Activated gamma-delta T cell (primary cell): ENCODE measurements at places on chromosomes 3 and 15.

GRCh38 chr3:77342688-77343087 lies 302.8 kb downstream of the ROBO2 start:
- DNase-seq, result no peak

- DNase-seq, result no peak
These were observed 10.6 kb downstream of the CHCHD4 start for GRCh38 chr3:14113965-14114635.

GRCh38 chr15:50907601-50908208 lies 778 bp upstream of the AP4E1 start:
- no peak for DNase-seq

- DNase-seq, result no peak
These were observed 8.4 kb upstream of the LRRFIP2 start for GRCh38 chr3:37182816-37183215.

- DNase-seq, result no peak
These were observed 429.3 kb downstream of the GRM7 start for GRCh38 chr3:7290077-7290825.

GRCh38 chr15:68427366-68427765 lies 4.6 kb downstream of the ITGA11 start:
- DNase-seq, result no peak

DNA sequence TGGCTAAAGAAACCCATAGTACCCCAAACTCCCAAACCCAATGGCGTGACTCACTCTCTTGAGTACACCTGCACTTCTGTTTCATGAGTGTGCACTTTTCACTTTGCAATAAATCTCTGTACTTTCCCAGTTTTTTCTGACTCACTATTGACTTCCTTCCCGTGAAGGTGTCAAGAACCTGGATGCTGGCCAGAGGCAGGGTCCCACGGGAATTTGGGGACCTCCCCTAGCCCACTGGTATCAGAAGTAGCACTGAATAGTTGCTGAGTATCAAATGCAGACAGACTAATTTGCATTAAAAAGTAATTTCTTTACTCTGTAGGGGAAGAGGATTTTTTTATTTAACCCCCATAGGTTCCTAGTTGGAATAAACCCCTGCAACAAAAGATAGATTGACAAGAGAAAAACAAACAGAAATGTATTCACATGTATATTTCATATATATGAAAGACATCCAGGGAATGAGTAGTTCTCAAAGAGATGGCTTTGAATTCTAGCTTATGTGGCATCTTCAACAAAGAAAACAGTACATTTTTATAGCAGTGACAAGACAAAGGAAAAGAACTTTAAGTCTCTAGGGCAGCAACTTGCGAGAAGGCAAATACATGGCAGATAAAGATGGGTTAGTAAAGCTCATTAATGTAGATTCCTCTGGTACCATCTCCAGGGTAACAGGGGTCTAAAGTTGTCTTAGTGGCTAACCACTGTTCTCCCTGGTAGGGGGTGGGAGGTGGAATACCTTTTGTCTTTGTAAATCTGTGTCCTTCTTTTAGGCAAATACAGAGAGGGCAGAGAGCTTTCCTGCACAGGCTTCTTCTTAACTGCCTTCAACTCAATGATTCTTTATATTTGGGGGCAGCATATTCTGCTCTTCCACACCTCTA lies 385.5 kb upstream of the PDZRN3 start:
- DNase-seq, result no peak

- no peak for DNase-seq
These were observed 11.8 kb upstream of the HRG start for GRCh38 chr3:186653984-186654383.

DNA sequence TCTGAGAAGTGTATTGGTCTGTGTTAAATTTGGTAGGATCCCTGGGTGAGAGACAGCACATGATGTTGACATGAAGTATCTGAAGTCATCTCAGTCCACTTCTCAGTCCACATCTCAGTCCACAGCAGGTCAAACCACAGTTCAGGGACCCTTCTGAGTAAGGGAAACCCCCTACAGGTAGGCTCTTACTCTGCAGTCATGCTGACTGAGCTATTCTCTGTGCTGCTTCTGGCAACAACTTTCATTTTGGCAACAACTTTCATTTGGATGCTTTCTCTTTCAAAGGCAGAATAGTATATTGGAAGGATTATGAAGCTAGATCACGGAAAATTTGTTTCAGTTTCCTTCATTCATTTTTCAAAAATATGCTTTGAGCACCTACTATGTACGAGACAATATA lies 178.2 kb upstream of the GOLIM4 start:
- DNase-seq, result no peak

- DNase-seq, result peak; percentile 94
These were observed at the start of gene TSC22D2 for GRCh38 chr3:150408221-150409124. Gene TSC22D2, plus strand, starts transcription at chr3:150408298. Its CDS starts 1,053 bp downstream, at chr3:150409351.

DNA sequence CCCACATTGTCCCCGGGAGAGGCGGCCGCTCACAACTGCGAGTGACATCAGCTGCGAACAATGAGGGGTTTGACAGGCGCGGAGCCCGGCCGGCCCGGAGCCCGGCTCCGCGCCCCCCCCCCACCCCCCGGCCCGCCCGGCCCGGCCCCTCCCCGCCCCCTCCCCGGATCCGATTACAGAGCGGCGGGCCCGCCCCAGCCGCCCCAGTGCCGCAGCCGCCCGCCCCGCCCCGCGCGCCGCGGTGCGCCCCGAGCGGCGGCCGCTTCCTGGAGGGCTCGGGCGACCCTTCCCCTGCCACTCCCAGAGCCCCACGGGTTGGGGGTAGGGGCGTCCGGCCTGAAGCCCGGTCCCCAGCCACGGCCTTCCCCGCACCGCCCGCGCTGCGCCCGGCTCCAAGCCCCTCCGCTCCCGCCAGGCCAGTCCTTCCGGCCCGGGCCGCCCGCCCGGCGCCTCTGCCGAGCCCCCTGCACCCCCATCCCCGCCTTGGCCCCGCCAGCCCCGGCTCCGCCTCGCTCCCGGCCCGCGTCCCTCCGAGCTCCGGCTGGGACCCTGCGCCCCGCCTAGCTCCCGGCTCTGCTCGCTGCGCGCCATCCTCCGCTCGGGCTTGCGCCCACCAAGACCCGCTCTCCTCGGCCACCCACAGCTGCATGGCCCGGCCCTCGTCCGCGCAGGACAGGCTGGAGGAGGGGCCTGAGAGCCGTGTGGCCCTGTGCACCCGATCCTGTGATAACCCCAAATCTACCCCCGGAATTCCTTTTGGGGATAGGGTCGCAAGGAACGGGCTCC lies at the start of gene PCBP4:
Gene PCBP4 (minus strand): TSS at position 71 of the 786 bp plus-strand sequence. CDS start 6,214 bp downstream, outside the sequence.
- peak; percentile 47 for DNase-seq

- no peak for DNase-seq
These were observed 8.3 kb downstream of the SLC9A9 start for GRCh38 chr3:143839980-143840379.

DNA sequence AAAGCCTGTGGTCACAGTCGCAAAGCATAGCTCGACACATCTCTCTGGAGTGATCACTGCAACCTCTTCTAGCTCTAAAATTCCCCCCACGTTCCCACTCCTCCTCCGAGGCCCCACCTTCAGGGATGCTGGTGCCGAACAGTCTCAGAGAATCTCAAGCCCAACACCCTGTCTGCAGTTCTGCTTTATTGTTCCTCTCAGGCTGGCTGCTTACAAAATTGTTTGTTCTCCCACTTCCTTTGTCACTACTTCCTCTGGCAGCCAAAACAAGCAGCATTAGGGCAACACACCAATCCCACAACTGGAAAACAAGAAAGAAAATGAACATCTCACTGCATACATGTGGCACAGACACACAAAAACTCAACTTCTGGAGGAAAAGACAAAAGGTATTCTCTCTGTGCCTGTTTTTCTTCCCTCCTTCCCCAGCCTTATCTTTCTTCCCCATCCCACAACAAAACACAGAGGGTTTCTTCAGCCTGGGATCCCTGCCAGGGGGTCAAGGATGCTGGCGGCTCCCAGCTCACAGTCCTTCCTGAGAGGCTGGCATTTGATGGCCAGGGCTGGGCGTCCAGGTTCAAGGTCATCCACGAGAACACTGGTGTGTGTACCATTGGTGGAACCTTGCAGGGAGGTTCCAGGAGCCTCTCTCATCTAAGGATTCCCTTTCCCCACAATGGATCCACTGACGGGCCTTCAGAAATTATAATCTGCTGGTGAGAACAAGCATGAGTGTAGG lies 108.4 kb downstream of the TMCO5A start:
- no peak for DNase-seq

DNA sequence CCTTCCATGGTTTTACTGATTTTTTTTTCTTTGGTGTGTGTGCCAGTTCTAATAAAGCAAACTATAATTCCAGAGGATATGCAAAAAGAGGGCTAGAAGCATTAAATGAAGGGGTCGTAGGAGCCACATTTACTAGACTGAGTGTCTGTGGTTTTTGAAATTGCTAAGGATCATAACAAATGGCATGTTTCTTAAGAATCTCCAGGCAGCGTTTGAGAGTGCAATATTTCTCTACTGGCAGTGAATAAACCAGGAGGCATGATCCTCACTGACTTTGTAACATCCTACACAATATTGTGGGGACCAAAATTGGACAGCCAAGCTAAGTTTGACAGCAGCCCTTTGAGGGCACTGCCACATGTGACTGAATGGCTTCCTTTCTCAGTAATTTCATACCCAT lies 115.9 kb upstream of the CCNL1 start:
- DNase-seq, result no peak

DNA sequence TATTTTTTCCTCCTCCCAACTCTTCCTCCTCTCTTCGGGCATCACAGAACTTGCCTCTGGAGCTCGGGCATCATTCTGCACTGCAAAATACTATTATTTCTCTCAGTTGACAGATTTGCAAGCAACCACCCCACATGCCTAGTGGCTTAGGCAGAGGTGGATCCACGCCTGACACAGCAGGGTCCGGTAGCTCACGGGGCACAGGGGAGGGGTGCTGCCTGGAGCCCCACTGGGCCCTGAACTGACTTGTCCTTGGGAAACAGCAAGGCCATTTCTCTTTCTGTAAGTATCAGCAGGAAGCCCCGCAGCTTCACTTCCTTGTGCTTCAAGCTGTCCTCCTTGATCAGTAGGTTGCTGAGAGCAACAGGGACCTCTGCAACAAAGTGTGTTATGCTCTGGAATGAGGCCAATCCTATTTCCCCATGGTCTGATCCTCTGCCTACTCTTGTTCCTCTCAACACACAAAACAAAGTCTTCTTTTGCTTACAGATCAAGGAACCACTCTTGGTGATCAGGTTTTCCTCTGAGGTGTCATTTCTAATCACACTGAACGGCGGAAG lies 69.1 kb downstream of the FAM174B start:
- no peak for DNase-seq

DNA sequence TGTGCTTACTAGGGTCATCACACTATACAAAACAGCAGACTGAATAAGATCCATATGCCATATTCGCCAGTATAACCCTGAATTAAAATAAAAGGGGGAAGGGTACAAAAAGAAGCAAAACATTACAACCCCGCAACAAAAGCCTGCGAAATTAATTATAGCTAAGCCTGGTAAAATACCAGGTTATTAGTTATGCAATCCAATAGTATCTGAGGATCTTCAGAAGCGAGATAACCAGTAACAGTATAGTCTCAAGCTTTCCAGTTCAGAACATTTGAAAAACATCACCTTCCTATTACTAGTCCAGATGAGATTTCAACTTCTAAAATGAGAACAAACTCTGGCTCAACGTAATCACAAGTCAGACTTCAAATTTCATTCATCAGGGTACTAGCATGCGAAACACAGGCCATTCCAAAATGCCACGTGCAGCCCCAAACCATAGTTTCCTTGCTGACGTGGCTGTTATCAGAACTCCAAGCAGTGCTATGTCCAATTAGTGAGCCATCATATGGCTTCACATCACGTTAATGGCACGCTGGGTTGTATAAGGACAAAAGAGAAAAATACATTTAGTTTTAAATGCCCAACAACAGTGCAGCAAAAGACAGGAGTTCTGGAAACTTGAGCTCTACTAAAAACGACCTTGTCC lies 1.1 kb downstream of the SSR3 start:
- DNase-seq, result no peak

GRCh38 chr3:158671821-158672214 lies 630 bp downstream of the LXN start:
- no peak for DNase-seq

GRCh38 chr3:78647726-78648125 lies 1120.1 kb downstream of the ROBO1 start:
- no peak for DNase-seq

- DNase-seq, result no peak
These were observed 20.9 kb downstream of the ACAD11 start for GRCh38 chr3:132638706-132639105.

- DNase-seq, result no peak
These were observed 163.8 kb downstream of the EBLN2 start for GRCh38 chr3:73225146-73225855.

DNA sequence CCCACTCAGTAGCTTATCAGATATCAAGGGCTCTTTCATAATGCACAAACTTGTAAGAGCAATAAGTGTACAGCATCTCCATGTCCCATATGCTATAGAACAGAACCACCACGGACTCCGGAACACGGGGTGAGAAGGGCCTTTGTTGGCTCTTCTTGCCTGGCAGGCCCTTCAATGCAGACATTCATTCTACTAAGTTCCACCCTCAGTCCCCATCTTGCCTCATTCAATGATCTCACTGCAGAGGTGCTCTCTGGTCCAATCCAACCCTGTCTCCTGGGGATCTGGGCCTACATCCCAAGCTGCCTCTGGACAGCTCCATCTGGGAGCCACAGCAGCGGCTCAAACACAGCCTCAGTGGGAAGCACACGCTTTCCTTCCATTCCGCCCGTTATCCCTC lies 16.8 kb downstream of the HACD2 start:
- DNase-seq, result no peak

DNA sequence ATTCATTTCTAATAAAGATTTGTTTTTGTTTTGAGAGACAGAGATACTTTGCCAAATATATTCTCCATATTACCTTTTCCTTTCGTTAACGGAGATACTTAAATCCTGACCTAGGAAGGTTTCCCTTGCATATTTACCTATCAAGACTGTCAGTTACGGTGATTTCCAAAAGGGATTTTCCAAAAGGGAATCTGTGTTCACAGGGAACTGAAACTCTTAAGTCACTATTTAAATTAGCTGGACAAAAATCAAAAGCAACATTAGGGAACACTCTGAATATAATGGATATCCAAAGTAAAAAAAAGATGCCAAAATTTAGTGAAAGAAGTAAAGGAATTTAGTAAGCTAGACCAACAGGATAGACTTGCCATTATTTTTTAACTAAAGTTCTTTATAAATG lies 576 bp downstream of the LRRFIP2 start:
- DNase-seq, result no peak

DNA sequence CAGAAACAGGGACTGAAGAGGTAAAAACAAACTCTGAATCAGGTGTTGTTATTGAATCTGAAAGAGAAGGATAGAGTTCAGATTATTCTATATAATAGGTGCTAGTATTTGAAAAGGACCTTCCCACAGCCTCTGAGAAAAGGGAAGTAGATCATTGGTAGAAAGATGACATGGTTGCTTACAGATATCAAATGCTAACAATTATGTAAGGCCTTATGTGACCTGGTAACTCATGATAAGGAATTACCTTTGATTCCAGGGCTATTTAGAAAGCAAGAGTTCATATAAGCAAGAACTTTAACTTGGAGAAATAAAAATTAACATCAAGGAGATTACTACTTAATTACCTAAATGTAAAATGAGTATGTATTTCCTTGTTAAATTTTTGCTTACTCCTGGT lies 7.6 kb downstream of the SLC27A2 start:
- no peak for DNase-seq

GRCh38 chr3:189883113-189883753 lies 237.5 kb downstream of the P3H2 start:
- DNase-seq, result no peak

GRCh38 chr3:30695302-30696061 lies 89.1 kb downstream of the TGFBR2 start:
- no peak for DNase-seq
